ENCODE measurements at places on chromosomes 16 and 17.

- DNase-seq: no peak
Observed at GRCh38 chr17:64780096-64781013, 118.2 kb upstream of the SMURF2 start.

GRCh38 chr17:15944759-15945526 is at the start of gene ADORA2B:
ADORA2B (plus strand) TSS chr17:15945130; CDS start chr17:15945249, 119 bp downstream.
- DNase-seq: no peak

GRCh38 chr17:64254755-64255154 is 8.3 kb downstream of the TEX2 start:
- DNase-seq: no peak

DNA sequence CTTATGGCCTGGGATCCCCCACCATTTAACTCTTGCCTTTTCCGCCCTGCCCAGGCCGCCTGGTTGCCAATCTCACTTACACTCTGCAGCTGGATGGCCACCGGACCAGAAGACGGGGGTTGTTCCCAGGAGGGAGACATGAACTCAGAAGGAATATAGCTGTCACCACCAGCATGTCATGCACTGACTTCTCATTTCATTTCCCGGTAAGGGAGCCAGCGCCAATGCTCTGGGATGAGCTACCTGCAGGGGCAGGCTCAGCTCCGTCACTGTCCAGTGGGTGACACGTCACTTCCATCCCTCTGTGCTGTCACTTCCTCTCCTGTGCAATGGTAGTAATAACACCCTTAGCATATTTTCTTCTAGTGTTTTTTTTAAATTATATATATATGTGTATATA is 26.7 kb downstream of the ITGAL start:
- DNase-seq: no peak

Data from HT1080 (cell line).